ENCODE measurements at places on chromosomes 7 and 10.

DNA sequence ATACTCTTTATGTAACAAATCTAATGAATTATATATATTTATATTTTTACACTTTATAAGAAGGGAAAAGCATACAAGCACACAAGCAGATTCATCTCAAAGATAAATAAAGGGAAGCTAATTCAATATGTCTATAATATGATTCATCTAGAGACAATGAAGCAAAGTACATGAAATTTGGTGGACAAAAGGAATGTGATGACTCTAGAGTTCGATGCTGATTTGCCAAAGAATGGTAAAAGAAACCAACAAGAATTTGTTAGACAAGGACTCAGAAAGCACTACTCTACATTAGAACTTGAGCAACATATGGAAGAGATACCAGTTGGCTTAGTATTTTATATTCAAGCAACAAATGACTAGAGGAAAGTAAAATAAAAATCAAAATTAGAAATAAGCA, 536.5 kb upstream of the TEX47 start:
- DNase-seq: no peak

GRCh38 chr10:17974505-17974904, 22.8 kb downstream of the SLC39A12 start:
- DNase-seq: no peak

DNA sequence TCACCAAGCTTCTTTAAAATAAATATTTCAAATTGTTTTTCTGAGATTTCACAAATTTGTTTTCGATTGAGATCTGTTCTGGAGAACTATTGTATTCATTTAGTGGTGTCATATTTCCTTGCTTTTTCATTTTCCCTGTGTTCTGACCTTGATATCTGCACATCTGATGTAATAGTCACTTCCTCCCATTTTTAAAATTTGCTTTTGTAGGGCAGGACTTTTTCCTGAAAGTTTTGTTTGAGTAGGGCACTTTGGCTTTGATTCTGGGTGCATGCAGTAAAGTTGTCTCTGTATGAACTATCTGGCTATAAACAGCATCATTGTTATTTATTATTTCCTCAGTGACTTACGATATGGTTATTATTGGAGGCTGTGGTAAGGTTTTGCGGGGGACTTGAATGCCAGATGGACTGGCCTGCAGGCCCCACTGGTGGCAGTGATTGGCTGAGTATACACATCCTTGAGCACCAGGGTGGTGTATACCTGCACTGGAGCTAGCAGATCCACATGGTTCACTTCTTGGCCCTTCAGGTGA, 83.6 kb downstream of the CSTF2T start:
- no peak for DNase-seq

DNA sequence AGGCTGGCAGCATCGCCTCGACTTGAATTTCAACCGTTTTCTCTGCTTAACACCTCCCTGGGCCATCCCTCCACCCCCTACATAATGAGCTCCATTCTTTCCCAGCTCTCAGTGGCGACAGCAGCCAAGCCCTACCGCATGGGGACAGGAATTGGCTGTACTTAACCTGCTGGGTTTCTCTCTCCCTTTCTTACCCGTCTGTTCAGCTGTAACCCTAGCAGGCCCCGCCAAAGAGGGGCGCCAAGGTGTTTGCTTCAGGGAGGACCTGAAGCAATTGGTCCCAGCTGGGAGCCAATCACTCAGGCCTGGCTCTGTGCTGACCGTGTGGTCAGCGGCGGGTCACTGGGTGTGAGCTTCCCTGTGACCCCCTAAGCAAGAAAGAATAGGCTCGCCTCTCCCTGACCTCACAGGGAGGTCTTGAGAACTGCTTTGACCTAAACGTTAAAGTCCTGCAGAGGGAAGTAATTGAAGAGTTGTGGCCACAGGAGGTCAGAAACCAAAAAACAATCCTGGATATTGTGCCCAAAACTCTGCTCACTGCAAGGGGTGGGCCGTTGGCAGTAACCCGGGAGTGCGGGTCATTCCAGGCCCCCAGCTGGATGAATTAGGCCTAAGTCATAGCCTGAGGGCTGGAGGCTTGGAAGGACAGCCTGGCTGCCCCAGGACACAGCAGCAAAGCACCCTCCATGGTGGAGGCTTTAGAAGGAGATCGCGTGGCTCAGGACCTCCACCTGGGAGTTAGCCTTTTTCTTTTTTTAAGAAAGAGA, 114.6 kb downstream of the ITIH5 start:
- DNase-seq: no peak

DNA sequence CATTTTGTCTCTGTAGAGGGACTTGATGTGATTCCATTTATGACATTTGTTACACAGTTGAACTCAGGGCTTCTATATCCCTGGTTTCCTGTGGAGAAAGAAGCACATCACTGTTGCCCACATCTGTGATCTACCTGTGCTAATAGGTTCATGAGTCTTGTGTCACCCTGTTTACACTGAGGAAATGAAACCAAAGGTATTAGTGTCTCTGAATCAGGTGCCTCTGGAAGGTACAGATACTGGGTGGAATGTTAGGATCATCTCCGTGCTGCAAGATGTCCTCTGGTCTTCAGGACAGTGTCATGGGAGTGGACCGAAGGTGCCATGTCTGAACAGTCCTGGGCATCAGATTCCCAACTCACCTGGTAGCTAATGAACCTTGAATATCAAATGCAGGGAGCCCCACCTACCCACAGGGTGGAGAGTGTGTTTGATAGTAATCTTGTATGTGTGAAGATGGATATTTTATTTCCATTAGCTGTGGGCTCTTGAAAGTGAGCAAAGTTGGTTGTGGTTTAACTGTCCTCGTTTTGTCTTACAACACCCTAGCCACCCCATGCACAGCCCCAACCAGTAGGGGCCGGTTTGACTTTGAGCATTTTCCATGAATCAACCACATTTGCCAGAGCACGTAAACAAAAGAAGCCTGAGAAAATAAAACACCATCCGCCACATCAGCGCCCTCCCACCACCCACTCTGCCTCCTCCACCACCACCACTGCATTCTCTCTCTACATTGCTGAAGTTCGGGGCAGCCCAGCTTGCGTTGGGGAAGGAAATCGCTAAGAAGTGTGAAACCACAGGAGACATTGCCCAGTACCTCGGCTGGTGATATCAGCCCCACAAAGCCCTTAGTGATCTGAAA, 40.7 kb downstream of the TARP start:
- no peak for DNase-seq

DNA sequence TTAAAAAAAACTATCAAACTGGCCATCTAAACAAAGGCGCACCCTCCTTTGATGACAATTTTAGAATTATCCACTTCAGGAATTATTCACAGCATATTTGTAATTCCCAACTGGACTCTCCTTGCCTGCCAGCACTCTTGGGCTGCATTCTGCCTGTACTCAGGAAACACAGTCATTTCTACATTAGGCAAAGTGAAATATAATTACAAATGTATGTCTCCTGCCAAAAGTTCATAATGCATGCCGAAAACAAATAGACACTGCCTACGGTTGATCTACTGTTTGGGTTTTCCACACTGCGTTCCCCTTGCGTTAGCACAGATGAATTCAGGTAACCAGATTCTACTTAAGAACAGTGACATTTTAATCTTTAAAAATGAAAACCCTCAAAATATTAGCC, 1.9 kb downstream of the HGF start:
- no peak for DNase-seq

DNA sequence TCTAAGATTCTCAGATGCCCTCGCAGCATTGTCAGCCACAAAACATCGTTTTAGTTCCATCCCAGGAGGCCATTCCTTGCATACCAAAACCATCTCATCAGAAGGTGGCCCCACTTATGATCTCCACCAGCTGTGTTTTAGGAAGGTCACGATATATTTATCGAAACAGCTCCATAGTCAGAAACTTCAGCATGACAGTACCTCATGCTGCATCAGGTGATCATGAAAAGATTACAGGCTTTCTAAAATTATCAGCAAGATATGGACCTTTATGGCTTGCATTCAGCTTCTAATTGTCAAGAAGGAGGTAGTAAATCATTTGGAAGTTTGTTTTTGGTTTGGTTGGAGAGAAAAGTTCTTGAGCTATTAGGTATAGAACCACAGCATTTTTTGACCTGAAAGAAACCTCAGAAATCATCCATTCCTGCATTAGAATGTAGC, 20.0 kb downstream of the JAZF1 start:
- no peak for DNase-seq

GRCh38 chr10:76649723-76650127, 987.9 kb downstream of the KCNMA1 start:
- DNase-seq: no peak

DNA sequence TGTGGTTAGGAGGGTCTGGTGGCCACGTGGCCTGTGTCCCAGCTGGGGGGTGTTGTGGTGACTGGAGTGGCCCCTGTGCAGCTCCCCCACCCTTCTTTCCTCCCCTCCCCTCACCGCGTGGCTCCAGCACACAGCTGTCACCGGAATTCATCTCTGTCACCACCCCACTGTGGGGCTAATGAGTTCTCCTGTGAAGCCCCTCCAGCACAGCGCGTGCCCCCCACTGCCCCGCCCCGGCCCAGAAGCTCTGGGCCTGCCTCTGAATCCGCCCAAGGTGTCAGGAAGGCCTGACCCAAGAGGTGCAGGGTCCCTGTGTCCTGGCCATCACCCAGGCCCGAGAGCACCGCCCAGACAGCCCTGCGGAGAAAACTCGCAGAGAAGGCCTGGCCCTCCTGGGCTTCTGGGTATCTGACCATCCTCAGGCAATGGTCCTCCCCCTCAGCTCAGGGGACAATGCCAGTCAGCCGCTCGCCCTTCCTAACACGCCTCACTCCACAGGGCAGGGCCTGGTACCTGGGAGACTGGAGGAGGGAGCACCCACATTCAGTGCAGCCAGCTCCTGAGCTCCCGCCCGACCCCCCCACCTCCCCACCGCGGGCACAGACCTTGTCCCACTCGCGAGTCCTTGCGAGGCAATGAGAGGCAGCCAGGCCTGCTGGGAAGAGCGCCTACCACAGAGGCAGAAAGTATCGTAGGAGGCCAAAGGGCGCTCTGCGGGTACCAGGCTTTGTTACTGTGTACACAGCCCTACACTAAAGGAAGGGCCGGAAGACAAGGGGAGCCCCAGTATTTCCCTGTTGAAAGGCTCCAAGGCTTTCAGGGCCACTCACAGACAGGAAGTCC, 38.2 kb downstream of the GBX1 start:
- DNase-seq: no peak

DNA sequence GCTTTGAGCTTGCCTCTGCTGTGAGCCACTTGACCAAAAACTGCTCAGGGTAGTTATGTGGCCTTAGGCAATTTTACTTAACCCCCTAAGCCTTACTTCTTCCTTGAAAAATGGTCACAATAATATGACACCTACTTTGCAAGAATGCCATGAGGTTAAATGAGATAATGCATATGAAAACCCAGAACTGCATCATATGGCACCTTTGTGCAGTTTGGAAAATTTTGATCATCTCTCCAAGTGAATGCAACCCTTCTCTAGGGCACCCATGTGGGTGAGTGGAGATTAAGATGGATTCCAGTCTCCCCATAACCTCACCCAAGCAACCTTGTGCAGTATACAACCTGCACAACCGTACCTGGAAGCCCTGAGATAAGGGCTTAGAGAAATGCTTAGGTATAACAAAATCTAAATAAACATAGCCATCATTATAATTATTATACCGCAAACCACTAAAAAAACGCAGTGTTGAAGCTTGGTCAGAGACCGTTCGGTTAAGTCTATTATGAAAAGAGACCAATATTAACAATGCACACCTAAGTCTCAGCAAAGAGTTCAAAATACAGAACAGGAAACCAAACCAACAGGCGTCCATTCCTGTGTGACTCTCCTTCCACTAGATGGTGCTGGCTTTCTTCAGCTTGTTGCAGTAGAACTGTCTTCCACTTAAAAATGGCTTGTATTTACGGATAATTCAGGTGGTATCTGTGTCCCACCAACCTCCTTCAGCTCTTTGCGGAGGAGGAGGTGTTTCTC, 21.0 kb upstream of the ASB15 start:
- no peak for DNase-seq

GRCh38 chr10:75809003-75809402, 377.6 kb downstream of the LRMDA start:
- DNase-seq: no peak

GRCh38 chr10:102120142-102120990, at the start of gene LDB1:
Gene LDB1, minus strand, starts transcription at chr10:102120368. Its CDS starts 258 bp downstream, at chr10:102120110.
- peak; percentile 89 for DNase-seq

DNA sequence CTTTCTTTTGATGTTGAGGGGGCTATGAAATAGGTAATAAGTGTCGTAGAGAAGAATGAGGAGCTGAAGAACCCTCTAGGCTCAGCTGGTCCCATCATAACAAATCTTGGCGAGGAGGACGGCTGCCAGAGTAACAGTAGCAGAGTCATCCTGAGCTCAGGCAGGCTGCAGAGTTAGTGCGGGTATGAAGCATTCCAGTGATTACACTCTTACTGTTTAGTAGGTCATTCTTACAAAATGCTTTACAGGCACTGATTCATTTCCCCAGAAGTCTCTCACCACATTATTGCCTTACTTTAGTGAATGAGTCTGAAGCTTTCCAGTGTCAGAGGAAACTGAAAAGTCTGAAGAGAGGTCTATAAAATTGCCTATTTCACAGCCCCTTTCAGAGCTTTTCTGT, 43.9 kb upstream of the GPR158 start:
- no peak for DNase-seq

DNA sequence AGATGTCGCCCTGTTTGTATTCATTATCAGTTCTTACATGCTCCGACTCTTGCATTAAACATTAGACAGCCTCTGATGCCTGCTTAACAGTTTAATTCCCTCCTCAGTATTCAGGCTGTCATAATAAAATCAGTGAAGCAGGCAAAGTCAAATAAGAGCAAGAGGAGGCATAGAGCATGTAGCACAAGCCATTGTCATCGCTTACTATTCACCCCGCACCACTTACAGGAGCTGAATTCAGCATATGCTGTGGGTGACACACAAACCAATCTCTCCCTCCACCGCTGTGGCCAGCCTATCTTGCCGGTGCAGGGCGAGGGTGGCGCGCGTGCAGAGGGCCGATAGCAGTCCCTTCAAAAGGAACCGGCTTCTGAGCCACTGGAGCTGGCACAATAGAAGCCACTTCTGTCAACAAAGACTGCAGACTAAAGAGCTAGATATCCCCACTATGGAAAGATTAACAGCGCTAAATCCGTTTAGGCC, 433.2 kb upstream of the MGMT start:
- no peak for DNase-seq

Data from left forelimb (tissue), 1 donor.